Activated T-cell treated with anti-CD3 and anti-CD28 coated beads, Interleukin-2, amount 50 U/mL, for 72 hours (primary cell): ENCODE measurements at places on chromosomes 2 and 18. TPM values are rescaled to one million over a fixed set of nuclear protein-coding genes. Genes with fewer than 3 reads are reported as not detected.

ADCYAP1 gene
- total RNA-seq = not detected

SETBP1 gene
- 13.8 TPM for total RNA-seq

GLB1L gene
- 2.3 TPM for total RNA-seq

GALR1 gene
- not detected for total RNA-seq

SULT1C2 gene
- not detected for total RNA-seq

RAD51AP2 gene
- not detected for total RNA-seq

CXCR2 gene
- total RNA-seq = 0.25 TPM

FAM124B gene
- 0.31 TPM for total RNA-seq

TMEM163 gene
- 0.12 TPM for total RNA-seq

ITGB6 gene
- total RNA-seq = not detected

SERPINB10 gene
- 2.8 TPM for total RNA-seq

LRRTM4 gene
- total RNA-seq = not detected

ABHD1 gene
- 0.72 TPM for total RNA-seq

CREG2 gene
- total RNA-seq = not detected

CCDC74B gene
- 0.99 TPM for total RNA-seq

UGT1A5 gene
- total RNA-seq = not detected

GRCh38 chr18:62069556-62069955 lies 117.3 kb downstream of the PIGN start:
- H3K4me3 ChIP-seq = no peak overlapping the region
- DNase-seq = no peak
- no peak overlapping the region for H3K27ac ChIP-seq

GRCh38 chr2:128734521-128735295 lies 416.0 kb upstream of the HS6ST1 start:
- no peaks in the 10 kb centered on the region for H3K36me3 ChIP-seq
- H3K4me3 ChIP-seq = peak overlapping the region; percentile 16
- H3K27ac ChIP-seq = no peak overlapping the region
- peak; percentile 34 for DNase-seq
- peaks cover 15% of the 10 kb centered on the region for H3K27me3 ChIP-seq

DNA sequence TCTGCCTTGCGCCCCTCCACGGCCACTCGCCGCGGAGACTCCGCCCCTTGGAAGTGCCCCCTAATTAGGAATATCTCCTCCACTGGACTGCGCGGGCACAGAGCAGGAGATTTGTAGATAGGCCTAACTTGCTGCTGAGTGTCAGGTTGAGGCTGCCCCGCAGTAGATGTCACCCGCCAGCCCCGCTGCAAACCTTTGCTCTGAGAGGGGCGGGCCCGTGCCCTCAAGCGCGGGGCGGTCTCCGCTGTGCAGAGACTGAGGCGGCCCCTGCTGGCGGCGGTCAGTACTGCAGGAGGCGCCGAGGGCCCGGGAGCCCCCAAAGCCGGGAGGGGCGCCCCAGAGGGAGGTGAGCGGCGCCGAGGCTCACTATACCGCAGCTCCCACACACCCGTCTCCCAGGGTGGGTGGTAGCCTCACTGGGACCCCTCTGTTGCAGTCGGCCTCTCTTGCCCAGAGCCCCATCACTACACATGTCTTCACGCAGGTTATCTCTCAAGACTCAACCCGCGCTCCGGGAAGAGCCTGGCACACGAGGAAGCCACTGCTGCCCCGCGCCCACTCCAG lies 2.9 kb upstream of the NEURL3 start:
- H3K27me3 ChIP-seq = peaks cover 23% of the 10 kb centered on the region
- no peak overlapping the region for H3K27ac ChIP-seq
- DNase-seq = peak; percentile 91
- peak overlapping the region; percentile 84 for H3K4me3 ChIP-seq

DNA sequence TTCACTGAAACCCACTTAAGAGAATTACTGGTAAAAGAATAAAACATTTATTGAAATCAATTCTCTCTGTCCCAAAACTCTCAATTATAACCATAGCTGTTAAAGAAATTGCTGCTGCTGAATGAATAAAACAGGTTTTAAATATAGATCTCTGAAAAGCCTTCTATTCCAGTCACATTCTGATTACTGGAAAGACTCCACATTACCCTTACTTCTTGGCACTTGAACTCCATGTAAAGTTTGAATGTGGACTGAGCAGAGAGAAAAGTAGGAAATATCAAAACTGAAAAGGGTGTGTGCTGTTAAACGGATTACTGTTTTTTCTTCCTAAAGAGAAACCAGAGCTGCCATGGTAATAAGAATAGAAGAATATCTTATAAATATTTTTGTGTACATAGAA lies 655.3 kb upstream of the SETBP1 start:
- H3K27ac ChIP-seq = no peak overlapping the region
- peaks cover 2% of the 10 kb centered on the region for H3K36me3 ChIP-seq
- no peaks in the 10 kb centered on the region for H3K27me3 ChIP-seq
- no peak for DNase-seq
- H3K4me3 ChIP-seq = no peak overlapping the region
- H3K4me1 ChIP-seq = no peaks in the 10 kb centered on the region

DNA sequence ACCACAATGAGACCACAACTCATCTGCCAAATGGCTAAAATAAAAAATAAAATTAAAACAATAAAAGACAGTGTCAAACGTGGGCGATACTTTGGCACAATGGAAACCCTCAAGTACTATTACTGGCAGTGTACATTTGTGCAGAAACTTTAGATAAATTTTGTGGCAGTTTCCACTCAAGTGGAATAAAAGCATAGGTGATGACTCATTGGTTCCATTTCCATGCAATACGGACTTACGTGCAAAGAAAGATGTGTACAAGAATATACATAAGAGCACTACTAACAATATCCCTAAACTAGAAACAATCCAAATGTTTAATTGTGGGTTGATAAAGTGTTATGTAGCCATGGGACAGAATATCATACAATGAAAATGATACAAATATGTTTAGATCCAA lies 259.0 kb upstream of the HNMT start:
- H3K4me3 ChIP-seq = no peak overlapping the region
- H3K27ac ChIP-seq = no peak overlapping the region
- H3K4me1 ChIP-seq = no peaks in the 10 kb centered on the region
- no peaks in the 10 kb centered on the region for H3K36me3 ChIP-seq
- DNase-seq = no peak
- no peaks in the 10 kb centered on the region for H3K27me3 ChIP-seq

DNA sequence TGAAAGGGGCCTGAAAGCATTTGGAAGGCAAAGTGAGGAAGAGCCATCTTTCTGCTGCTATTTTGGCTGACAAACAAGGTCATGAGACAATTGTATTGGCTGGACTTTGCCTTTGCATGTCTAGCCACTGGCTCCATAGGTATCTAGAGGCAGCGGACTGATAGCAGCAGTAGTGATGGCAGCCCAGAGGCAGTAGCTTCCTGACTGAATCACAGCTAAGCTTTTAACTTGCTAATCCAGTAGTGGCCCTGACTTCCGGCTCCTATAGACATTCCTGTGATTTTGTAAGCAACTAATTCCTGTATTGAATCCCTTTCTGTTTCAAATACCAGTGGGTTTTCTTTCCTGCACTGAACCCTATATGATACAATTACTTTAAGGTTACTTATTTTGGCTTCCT lies 69.8 kb upstream of the PDE1A start:
- no peaks in the 10 kb centered on the region for H3K4me1 ChIP-seq
- H3K36me3 ChIP-seq = no peaks in the 10 kb centered on the region
- H3K27ac ChIP-seq = no peak overlapping the region
- no peak overlapping the region for H3K4me3 ChIP-seq
- no peaks in the 10 kb centered on the region for H3K27me3 ChIP-seq
- no peak for DNase-seq

DNA sequence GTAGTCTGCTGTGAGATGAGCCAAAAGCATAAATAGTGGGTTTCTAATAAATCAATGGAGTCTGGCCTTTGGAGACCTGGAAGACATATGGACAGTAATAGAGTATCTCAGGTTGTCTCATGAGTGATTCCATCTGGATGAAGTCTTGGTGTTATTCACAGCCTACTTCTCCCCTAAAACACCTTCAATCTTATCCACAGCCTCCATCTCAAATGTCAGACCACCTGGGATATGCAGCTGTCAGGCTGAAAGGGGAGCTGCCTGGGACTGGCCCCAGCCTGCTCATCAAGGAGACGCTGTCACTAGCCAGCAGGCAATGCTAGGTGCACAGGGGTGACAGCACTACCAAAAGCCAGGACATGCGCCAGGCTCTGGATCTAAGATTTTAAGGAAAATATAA lies 684.0 kb upstream of the ZEB2 start:
- no peak for DNase-seq
- no peaks in the 10 kb centered on the region for H3K27me3 ChIP-seq
- no peak overlapping the region for H3K4me3 ChIP-seq
- no peaks in the 10 kb centered on the region for H3K4me1 ChIP-seq
- H3K27ac ChIP-seq = no peak overlapping the region

- H3K36me3 ChIP-seq = no peaks in the 10 kb centered on the region
- no peak overlapping the region for H3K27ac ChIP-seq
- H3K27me3 ChIP-seq = no peaks in the 10 kb centered on the region
- H3K4me1 ChIP-seq = peaks cover 14% of the 10 kb centered on the region
- H3K4me3 ChIP-seq = no peak overlapping the region
- DNase-seq = no peak
Measured at GRCh38 chr2:101364878-101365277, 22.4 kb downstream of the CREG2 start.

GRCh38 chr2:94984964-94985575 lies 40.4 kb upstream of the MAL start:
- no peaks in the 10 kb centered on the region for H3K4me1 ChIP-seq
- no peak overlapping the region for H3K27ac ChIP-seq
- H3K27me3 ChIP-seq = peaks cover 13% of the 10 kb centered on the region
- H3K4me3 ChIP-seq = no peak overlapping the region
- no peaks in the 10 kb centered on the region for H3K36me3 ChIP-seq

GRCh38 chr2:175792199-175792598 lies 209.9 kb downstream of the LNPK start:
- no peak overlapping the region for H3K4me3 ChIP-seq
- no peak overlapping the region for H3K27ac ChIP-seq
- DNase-seq = no peak
- H3K4me1 ChIP-seq = no peaks in the 10 kb centered on the region
- H3K27me3 ChIP-seq = peaks cover 7% of the 10 kb centered on the region
- peaks cover 7% of the 10 kb centered on the region for H3K36me3 ChIP-seq

GRCh38 chr2:85130407-85130806 lies 2.8 kb upstream of the TCF7L1 start:
- H3K27me3 ChIP-seq = peaks cover 51% of the 10 kb centered on the region
- no peak overlapping the region for H3K27ac ChIP-seq
- H3K4me1 ChIP-seq = peaks cover 8% of the 10 kb centered on the region
- no peaks in the 10 kb centered on the region for H3K36me3 ChIP-seq

DNA sequence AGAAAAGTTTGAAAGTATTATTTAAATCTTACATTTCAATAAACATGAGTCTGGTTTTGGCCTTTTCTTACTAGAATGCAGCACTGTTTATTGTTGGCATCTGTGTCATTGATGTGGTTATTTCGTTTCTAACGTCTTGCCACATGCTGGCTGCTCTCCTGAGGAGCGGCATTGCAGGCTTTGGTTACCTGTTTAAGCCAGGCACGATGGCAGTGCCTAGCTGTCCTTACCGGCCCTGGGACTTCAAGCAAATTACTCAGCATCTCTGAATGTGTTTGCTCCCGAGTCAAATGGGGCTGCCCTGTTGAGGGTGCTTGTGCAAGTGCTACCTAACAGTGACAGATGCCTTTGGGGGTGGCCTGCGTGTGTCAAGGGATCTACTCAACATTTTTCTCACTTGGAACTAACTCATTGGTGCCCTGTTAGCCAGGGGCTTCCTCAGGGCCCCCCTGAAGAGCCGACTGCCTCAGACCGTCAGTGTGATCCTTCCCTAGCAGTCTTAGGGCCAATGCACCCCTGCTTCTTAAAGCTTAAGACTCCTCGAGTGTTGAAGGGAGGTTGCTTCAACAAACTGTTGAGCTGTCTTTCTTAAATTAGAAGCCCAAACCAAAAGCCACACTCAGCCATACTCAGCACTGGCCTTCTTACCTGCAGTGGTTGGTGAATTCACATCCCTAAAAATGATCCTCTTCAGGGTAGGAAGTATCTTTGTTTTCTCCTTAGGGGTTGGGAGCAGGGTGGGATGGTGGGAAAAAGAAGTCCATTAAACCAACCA lies 151.5 kb downstream of the NCK2 start:
- no peak overlapping the region for H3K4me3 ChIP-seq
- H3K27me3 ChIP-seq = no peaks in the 10 kb centered on the region
- DNase-seq = no peak
- H3K36me3 ChIP-seq = peaks cover 23% of the 10 kb centered on the region
- peaks cover 26% of the 10 kb centered on the region for H3K4me1 ChIP-seq
- H3K27ac ChIP-seq = peak overlapping the region; percentile 71

DNA sequence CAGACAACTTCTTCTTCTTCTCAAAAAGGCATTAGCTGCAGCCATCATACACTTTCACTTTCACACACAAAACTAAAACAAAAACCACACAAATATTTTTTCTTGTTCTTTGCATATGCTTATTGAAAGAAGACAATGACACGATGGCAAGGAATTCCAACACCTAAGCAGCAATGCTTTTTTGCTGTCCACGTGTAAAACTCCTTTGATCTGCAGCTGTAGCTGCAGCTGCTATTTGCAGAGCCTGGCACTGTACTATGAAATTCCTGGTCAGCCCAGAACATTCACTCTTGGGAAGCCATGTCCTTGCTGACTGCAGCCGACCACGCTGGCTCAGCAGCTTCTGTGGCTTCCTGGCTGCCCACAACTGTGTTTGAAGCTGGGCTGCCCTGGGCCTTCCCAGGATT lies 316.2 kb downstream of the CDH2 start:
- no peaks in the 10 kb centered on the region for H3K4me1 ChIP-seq
- no peak overlapping the region for H3K4me3 ChIP-seq
- H3K36me3 ChIP-seq = no peaks in the 10 kb centered on the region
- H3K27me3 ChIP-seq = no peaks in the 10 kb centered on the region
- DNase-seq = no peak

DNA sequence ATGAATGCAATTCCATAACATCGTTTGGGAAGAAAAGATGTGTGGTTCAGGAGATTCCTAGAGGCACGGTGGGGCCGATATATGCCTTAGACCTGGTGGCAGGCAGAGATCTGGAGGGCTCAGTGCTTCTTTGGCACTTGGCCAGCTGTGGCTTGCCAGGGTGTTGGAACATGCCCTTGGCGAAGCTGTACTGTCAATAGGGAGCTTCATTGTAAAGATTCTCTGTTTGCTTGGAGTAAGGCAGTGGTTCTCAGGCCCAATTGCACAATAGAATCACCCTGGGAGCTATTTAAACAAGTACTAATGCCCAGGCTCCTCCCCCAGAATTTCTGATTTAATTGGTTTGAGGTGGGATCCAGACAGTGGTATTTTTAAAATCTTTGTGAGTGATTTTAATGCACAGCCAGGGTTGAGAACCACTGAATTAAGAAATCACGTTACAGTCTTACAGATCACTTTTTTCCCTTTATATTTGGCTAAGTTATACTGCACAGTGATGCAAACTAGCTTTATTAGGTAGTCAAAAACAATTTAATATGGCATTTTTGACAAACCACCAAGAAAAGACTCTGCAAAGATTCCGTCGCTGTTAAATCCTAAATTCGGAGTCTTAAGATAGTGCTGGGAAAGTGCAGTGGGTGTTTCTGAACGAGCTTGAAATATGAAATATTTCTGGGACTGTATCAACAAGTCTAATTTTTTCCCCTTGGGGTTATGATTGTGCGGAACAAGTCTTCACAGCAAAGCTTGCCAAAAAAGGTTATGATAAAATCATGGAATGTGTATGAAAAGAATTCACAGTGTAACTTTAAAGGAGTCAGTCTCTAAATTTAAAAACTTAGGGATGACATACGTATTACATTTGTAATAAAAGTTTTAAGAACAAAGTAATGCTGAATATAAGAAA lies 78.0 kb downstream of the CRIM1 start:
- H3K27me3 ChIP-seq = no peaks in the 10 kb centered on the region
- no peaks in the 10 kb centered on the region for H3K36me3 ChIP-seq
- H3K4me3 ChIP-seq = no peak overlapping the region
- H3K4me1 ChIP-seq = no peaks in the 10 kb centered on the region
- no peak overlapping the region for H3K27ac ChIP-seq
